ENCODE measurements at places on chromosomes 11 and 22.
A peak's percentile ranks its signal among the peaks of the same experiment; 100 is the strongest.

GRCh38 chr11:2590965-2591754 lies 108.6 kb downstream of the KCNQ1OT1 start:
- peak; percentile 20 for DNase-seq

GRCh38 chr11:35058669-35059434 lies 80.1 kb upstream of the CD44 start:
- DNase-seq = no peak

GRCh38 chr11:30786256-30787110 lies 200.3 kb upstream of the MPPED2 start:
- DNase-seq = no peak

GRCh38 chr11:121163658-121164308 lies 62.7 kb downstream of the TECTA start:
- no peak for DNase-seq

DNA sequence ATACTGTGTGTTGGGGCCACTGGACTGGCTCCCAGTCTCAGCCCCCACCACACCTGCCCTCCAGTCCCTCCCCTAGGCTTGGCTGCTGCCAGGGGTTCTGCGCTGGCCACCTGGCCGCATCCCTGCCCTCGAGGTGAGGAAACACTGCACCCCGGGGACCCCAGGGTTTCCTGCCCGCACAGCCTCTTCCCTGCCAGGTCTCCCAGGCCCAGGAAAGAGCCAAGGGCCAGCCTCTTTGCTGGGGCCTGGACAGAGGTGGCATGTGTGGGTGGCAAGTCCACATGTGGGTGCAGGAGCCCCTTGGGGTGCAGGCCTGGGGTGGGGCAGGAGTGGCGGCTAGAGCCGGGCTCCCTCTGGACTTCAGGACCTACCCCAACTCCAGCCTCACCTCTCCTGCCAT lies 2.5 kb downstream of the EPS8L2 start:
- DNase-seq = no peak

DNA sequence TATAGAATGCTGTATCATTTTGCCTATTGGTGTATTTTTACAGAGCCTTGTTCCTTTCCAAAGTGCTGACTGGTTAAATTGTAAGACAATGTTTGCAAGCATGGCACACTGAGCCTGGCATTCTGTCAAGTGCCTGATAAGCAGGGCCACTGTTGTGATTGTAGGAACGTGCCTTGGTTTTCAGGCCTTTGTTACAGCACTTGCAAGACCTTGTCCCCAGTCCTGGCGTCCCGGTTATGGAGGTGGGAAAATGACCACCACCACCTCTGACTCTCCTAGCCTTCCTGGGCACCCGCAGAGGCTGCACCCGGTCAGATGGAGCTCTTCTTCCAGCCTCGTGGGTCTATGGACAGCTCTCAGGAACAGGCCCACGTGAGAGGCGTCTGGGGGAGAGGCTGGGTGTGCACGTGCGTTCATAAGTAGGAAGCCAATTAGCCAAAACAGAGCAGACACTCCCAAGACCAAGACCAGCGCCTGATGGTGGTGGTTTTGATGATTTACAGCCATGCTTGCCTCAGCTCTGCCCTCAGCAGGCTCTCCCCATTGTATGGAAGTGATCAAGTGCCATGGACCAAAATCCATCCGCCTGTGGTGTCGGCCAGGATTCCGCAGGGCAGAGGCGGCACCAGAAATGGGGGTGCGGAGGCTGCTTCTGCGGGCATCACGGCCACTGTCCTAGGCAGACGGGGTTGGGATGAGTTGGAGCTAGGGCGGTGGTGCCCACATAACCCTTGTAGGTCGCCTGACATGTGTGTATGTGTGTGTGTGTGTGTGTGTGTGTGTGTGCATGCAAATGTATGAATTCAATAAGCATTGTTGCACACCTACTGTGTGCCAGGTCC lies 89.8 kb downstream of the RTL6 start:
- DNase-seq = no peak

DNA sequence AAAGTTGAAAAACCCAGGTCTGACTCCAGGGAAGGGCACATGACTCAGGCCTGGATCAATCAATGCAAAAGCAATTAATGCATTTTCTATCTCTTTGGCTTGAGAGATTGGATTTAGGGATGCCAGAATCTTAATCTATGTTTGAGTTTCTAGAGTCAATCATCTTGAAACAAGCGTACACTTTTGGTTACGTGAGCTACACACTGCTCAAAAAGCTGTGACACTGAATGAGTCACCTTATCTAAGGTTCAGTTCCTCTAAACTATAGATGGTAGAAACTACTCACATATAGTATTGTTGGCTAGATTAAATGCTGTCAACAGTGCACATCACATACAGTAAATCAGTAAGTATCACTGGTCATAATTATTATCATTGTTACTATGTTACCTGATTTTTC lies 24.2 kb downstream of the MRE11 start:
- DNase-seq = peak; percentile 37

GRCh38 chr11:40166892-40167291 lies 1292.6 kb downstream of the LRRC4C start:
- no peak for DNase-seq

- no peak for DNase-seq
These were observed 1642.2 kb downstream of the LRRC4C start for GRCh38 chr11:39817241-39817640.

DNA sequence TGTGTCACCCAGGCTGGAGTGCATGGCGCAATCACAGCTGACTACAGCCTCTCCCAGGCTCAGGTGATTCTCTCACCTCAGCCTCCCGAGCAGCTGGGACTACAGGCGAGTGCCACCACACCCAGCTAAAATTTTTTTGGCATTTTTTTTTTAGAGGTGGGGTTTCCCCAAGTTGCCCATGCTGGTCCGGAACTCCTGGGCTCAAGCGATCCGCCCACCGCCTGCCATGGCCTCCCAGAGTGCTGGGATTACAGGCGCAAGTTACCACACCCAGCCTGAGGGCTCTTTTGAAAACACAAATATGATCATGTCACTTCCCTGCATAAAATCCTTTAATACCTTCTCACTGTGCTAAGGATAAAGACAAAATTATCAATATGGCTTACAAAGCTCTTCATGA lies 88.1 kb downstream of the MAML2 start:
- no peak for DNase-seq

DNA sequence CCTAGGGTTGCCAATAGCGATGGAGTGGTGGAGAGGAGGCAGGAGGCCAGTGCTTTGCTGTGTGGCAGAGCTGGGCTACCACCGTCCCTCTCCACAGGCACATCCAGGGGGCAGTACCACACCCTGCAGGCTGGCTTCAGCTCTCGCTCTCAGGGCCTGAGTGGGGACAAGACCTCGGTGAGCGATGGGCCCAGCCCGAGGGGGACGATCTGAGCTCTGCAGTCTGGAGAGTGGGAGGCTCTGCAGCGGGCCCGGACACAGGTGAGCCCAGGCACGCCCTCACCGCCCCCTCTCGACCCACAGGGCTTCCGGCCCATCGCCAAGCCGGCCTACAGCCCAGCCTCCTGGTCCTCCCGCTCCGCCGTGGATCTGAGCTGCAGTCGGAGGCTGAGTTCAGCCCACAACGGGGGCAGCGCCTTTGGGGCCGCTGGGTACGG lies 2.5 kb downstream of the PKP3 start:
- DNase-seq = no peak

- no peak for DNase-seq
These were observed 69.5 kb downstream of the ARHGAP42 start for GRCh38 chr11:100756559-100756958.

GRCh38 chr22:50445880-50446707 lies 28.7 kb downstream of the SBF1 start:
- DNase-seq = no peak

DNA sequence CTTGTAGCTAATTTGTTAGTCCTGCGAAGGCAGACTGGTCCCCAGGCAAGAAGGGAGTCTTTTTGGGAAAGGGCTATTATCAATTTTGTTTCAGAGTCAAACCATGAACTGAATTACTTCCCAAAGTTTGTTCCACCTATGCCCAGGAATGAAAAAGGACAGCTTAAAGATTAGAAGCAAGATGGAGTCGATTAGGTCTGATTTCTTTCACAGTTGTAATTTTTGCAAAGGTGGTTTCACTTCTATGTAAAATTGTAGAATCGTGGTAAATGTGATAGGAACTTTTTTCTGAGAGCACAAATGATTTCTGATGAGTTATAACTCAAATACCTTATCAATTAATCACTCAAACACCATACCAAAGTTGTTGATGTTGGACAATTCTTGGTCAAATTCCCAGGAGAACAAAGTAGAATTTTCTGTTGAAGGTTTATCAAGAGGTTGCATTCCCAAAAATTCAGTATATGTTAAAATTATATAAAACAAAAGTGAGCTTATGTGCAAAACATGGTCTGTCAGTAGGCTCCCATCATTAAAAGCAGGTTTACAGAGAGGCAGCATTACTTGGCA lies 2.9 kb upstream of the CTSC start:
- no peak for DNase-seq

- DNase-seq = no peak
These were observed 48.4 kb downstream of the CDKN1C start for GRCh38 chr11:2837096-2837601.

DNA sequence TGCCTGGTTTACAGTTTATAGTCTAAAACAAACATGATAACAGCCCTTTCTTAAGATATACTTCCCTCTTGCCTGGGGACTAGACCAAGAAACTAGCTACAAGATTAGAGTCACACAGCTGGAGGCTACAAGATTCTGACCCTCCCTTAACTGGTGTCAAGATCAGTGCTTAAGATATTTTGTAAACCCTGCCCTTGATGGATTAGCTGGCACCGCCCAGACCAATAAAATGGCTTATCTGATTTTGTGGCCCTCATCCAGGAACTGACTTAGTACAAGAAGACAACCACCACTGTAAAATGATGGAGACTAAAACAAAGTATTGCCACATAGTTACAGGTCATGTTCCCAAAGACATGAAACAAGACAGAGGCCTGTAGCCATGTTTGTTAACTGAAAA lies 53.4 kb downstream of the FAM181B start:
- DNase-seq = no peak

DNA sequence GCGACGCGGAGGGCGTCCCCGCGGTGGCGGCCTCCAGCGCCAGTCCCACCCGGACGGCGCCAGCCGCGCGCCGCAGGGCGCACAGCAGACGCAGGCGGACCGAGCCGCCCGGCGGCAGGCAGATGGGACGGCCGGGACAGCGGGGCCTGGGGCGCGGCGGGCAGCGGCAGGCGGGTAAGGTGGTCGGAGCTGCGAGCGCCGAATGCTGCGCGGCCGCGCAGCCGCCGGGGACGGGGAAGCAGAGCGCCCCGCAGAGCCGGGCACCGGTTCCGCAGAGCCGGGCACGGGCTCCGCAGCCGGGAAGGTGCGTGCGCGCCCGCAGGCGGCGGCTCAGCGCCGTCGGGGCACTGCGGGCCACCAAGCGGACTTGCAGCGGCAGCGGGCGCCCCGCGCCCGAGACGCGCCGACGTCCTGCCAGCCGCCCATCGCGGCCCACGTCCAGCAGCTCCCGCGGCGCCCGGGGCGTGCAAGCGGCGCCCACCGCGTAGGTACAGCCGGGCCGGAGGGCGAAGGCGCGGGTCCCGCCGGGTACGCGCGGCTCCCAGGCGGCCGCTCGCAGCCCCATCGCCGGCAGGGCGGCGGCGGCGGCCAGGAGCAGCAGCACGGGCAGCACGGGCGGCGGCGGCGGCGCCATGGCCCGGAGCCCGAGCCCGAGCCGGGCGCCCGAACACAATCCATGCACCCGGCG lies 739 bp downstream of the CELSR1 start:
- DNase-seq = no peak

GRCh38 chr11:120524536-120525085 lies 13.1 kb downstream of the GRIK4 start:
- no peak for DNase-seq

- DNase-seq = no peak
These were observed 5.7 kb upstream of the APOBEC3A start for GRCh38 chr22:38951734-38952133.

DNA sequence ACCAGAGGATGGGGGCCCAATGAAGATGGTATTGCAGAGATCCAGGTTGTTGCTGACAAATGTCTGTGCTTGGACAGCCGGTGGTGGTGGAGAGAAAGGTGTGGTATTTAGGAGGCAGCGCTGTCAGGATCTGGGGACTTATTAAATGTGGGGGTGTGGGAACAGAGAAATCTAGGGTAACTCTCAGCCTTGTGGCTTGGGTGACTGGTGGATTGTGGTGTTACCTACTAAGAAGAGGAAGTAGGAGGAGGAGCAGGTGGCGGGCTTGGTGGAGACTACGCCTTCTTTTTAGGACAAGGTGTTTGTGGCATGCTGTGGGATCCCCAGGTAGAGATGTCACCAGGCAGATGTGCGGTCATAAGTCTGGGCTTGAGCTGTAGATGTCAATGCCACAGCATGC lies 144.0 kb downstream of the GRIK4 start:
- DNase-seq = no peak

DNA sequence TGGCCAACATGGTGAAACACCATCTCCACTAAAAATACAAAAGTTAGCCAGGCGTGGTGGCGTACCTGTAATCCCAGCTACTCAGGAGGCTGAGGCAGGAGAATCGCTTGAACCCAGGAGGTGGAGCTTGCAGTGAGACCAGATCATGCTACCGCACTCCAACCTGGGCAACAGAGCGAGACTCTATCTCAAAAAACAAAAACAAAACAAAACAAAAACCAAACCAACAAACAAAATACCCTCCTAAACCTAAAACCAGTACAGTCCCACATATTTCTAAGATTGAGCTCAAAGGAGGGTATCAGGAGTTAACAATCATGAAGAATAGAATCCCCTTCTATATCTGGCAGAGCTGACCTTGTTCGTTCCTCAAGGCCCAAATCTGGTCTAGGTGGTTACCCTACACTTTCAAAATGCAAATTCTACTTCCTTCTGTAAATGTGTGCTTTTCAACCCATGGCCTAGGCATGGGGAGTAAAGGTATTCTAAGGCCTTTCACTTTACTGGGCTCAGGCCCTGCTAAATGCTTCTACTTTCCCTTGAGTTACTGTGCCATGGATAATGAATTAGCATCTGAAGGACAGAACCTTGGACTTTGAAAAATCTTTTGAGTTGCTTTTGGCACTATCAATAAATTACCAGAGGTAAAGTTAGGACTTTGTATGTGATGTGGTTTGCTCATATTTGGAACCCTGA lies 10.4 kb upstream of the PPP2R1B start:
- peak; percentile 52 for DNase-seq

DNA sequence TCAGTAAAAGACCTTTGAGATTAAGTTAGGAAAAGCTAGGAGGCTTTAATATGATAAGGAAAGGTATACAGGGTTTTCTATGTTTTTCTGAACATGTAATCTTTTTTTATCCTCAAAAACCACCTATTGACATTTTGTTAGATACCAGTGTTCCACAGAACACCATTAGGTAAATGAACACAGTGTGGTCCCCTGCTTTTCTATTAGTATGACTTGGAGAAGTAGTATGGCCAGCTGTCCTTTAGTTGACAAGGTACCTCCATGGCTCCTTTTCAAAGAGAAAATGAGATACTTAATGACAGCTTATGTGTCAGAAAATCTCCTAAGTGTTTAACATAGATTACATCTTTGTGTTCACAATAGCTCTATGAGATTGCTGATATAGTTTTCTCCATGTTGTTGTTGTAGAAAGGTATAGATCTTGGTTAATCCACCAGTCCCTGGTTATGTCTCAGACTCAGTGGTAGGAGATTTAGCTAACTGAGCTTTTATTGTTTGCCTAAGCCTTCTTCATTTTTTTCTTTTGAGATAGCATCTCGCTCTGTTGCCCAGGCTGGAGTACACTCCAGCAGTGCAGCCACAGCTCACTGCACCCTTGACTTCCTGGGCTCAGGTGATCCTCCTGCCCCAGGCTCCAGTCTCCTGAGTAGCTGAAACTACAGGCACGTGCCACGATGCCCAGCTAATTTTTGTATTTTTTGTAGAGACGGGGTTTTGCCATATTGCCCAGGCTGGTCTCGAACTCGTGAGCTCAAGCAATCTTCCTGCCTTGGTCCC lies 46.0 kb downstream of the STIM1 start:
- no peak for DNase-seq

GRCh38 chr22:20213833-20214708 lies 54.0 kb downstream of the RTN4R start:
- DNase-seq = no peak

GRCh38 chr11:100629671-100630070 lies 57.4 kb upstream of the ARHGAP42 start:
- DNase-seq = no peak

Data from GM13976 (cell line).